ENCODE measurements at places on chromosomes 12 and 14.

GRCh38 chr14:33996462-33996861 is 45.6 kb upstream of the EGLN3 start:
- DNase-seq: no peak

- peak; percentile 29 for DNase-seq
These were observed 1.5 kb downstream of the PNMA1 start for GRCh38 chr14:73712540-73713180.

- no peak for DNase-seq
These were observed 366.0 kb upstream of the RGS6 start for GRCh38 chr14:71566276-71566675.

- DNase-seq: no peak
These were observed 18.2 kb upstream of the ANAPC7 start for GRCh38 chr12:110421701-110422100.

- peak; percentile 83 for DNase-seq
These were observed 8.1 kb upstream of the GLTP start for GRCh38 chr12:109888179-109889020.

- no peak for DNase-seq
These were observed 322.0 kb downstream of the AACS start for GRCh38 chr12:125387206-125387605.

DNA sequence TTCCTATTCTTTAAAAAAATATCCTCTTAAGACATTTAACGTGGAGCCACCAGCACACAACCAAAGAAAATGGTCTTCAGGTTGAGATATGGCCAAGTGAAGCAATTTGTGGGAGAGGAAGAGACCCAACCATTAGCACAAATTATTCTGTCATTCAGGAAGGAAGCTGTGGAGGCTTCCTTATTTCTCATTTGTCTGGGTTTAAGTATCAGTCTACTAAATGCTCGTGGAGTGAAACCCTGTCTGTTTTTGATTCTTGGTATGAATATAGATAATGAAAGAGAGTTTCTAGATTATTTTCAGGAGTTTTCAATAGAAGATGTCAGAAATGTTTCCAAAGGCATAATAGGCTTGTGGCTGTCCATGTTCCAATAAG is 125.1 kb downstream of the GPR65 start:
- DNase-seq: no peak
